ENCODE measurements at places on chromosomes 5 and 9. TPM values are rescaled to one million over a fixed set of nuclear protein-coding genes. Genes with fewer than 3 reads are reported as not detected.

DNA sequence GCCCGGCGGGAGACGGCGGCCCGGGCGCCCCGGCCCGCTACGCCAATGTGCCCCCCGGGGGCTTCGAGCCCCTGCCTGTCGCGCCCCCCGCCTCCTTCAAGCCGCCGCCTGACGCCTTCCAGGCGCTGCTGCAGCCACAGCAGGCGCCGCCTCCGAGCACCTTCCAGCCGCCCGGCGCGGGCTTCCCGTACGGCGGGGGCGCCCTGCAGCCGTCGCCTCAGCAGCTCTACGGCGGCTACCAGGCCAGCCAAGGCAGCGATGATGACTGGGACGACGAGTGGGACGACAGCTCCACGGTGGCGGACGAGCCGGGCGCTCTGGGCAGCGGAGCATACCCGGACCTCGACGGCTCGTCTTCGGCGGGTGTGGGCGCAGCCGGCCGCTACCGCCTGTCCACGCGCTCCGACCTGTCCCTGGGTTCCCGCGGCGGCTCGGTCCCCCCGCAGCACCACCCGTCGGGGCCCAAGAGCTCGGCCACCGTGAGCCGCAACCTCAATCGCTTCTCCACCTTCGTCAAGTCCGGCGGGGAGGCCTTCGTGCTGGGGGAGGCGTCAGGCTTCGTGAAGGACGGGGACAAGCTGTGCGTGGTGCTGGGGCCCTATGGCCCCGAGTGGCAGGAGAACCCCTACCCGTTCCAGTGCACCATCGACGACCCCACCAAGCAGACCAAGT lies 723 bp downstream of the SNX18 start:
- H3K27ac ChIP-seq = peak overlapping the region; percentile 75
- DNase-seq = peak; percentile 89
- peaks cover 27% of the 10 kb centered on the region for H3K27me3 ChIP-seq
- peaks cover 47% of the 10 kb centered on the region for H3K4me1 ChIP-seq
- peaks cover 22% of the 10 kb centered on the region for H3K36me3 ChIP-seq

- no peak overlapping the region for H3K27ac ChIP-seq
- H3K4me1 ChIP-seq = no peaks in the 10 kb centered on the region
- DNase-seq = no peak
- H3K4me3 ChIP-seq = no peak overlapping the region
These were observed 61.6 kb upstream of the DAB2 start for GRCh38 chr5:39486361-39486760.

DNA sequence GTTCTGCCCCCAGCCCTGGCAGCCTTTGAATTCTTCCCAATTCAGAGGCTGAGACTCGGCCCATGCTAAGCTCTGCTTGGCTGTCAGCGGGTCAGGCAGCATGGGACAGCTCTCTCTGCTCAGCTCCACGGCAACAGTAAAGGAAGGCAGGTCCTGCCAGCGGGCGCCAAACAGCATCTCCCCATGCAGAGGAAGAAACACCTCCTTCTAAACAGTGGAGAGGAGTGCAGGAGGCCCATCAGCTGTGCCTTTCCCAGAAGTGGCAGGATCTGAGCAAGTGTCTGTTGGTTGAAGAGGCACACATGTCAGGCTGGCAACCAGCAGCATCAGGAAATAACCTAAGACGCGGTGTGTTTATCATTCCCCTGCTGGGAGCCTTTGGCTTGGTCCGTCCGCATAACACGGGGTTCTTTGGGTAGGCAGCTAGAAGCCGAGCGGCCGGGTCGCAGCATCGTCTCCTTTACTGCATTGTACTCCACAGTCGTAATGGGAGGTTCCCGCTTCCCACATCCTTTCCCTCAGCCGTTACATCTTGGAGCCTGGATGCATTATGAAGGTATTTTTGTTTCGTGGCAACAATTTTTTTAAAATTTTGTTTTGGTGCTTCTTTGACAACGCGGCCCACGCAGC lies 42.7 kb upstream of the NCS1 start:
- H3K27me3 ChIP-seq = no peaks in the 10 kb centered on the region
- peak overlapping the region; percentile 97 for H3K27ac ChIP-seq
- peak; percentile 65 for DNase-seq
- H3K4me3 ChIP-seq = peak overlapping the region; percentile 79
- H3K4me1 ChIP-seq = peaks cover 43% of the 10 kb centered on the region

- DNase-seq = no peak
- H3K27me3 ChIP-seq = no peaks in the 10 kb centered on the region
- H3K4me1 ChIP-seq = peaks cover 5% of the 10 kb centered on the region
- H3K4me3 ChIP-seq = no peak overlapping the region
- peaks cover 13% of the 10 kb centered on the region for H3K36me3 ChIP-seq
- H3K27ac ChIP-seq = peak overlapping the region; percentile 59
These were observed 25.9 kb upstream of the TESK1 start for GRCh38 chr9:35579130-35579529.

GRCh38 chr5:104053353-104053649 lies 490.7 kb upstream of the NUDT12 start:
- no peak overlapping the region for H3K27ac ChIP-seq
- H3K36me3 ChIP-seq = no peaks in the 10 kb centered on the region
- no peaks in the 10 kb centered on the region for H3K27me3 ChIP-seq
- H3K4me3 ChIP-seq = no peak overlapping the region

CDH6 gene
- total RNA-seq = not detected

DNA sequence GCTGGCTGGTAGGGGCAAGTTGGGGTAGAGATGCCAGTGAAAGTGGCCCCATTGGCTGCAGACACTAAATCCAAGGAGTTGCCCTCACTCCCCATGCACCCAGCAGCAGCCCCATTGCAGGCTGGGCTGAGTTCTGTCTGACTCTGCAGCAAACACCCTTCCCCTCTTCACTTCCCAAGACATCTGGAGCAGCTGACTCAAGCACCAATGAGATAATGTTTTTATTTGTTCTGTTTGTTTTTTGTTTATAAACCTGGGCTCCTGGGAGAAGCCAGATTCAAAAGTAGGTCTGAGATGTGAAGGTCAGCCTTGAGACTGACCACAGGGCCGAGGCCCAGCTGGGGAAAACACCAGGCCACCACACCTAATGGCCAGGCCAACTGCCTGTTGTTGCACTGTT lies 545.9 kb upstream of the KLF4 start:
- no peak for DNase-seq
- H3K27ac ChIP-seq = no peak overlapping the region
- no peaks in the 10 kb centered on the region for H3K36me3 ChIP-seq
- H3K4me1 ChIP-seq = no peaks in the 10 kb centered on the region
- H3K27me3 ChIP-seq = no peaks in the 10 kb centered on the region

DNA sequence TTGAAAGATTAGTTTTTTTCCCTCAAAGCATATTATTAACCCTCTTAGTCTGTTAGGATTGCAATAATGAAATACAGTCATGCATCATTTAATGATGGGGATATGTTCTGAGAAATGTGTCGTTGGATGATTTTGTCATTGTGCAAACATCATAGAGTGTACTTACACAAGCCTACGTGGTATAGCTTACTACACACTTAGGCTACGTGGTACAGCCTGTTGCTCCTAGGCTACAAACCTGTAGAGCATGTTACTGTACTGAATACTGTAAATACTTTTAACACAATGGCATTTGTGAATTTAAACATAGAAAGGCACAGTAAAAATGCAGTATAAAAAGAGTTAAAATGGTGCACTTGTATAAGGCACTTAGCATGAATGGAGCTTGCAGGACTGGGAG lies 132.7 kb downstream of the PDE8B start:
- H3K36me3 ChIP-seq = no peaks in the 10 kb centered on the region
- H3K27ac ChIP-seq = no peak overlapping the region
- no peaks in the 10 kb centered on the region for H3K4me1 ChIP-seq
- peaks cover 17% of the 10 kb centered on the region for H3K27me3 ChIP-seq

GRCh38 chr5:96110300-96110699 lies 148.6 kb upstream of the ELL2 start:
- DNase-seq = no peak
- H3K4me1 ChIP-seq = peaks cover 9% of the 10 kb centered on the region
- H3K27me3 ChIP-seq = no peaks in the 10 kb centered on the region
- H3K4me3 ChIP-seq = no peak overlapping the region
- no peak overlapping the region for H3K27ac ChIP-seq

IPO11 gene
- 60.9 TPM for total RNA-seq

DNA sequence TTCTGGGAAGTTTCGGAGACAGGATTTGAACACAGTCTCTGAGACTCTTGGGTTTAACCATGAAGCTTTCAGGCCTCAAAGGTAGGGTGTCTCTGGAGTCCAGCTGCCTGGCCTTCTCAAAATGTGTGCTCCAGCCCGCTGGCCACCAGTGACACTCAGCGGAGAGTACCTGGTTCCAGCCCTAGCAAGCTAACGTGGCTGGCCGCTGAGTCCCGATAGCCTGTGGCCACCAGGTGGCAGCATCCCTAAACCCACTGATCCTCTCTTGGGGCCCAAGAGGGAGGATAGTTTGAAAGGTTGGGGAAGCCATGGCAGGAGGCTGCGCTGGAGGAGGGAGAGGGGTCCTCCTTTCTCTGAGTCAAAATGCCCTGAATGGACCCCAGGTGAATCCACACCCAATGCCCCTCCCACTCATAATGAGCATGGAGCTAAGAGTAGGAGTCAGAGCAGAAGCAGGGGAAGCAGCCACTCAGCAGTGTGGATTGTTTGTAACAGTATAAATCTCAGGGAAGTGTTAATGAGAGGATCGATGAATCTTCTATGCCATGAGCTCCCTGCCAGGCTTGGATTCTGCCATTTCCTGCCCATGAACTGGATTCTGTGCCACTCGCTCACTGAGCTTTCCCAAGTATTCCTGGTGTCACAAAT lies 5.4 kb upstream of the TIFAB start:
- peak; percentile 88 for DNase-seq
- H3K27me3 ChIP-seq = peaks cover 21% of the 10 kb centered on the region
- H3K4me1 ChIP-seq = peaks cover 2% of the 10 kb centered on the region
- H3K27ac ChIP-seq = no peak overlapping the region

- H3K27ac ChIP-seq = no peak overlapping the region
- H3K4me3 ChIP-seq = no peak overlapping the region
- no peaks in the 10 kb centered on the region for H3K27me3 ChIP-seq
- DNase-seq = no peak
These were observed 98.2 kb upstream of the TNFAIP8 start for GRCh38 chr5:119257613-119258012.

FOXD4L5 gene
- not detected for total RNA-seq

SOHLH1 gene
- not detected for total RNA-seq

TMEM174 gene
- total RNA-seq = not detected

TNFSF8 gene
- total RNA-seq = 148 TPM

SH3TC2 gene
- not detected for total RNA-seq

- DNase-seq = no peak
- H3K27me3 ChIP-seq = peaks cover 5% of the 10 kb centered on the region
- no peaks in the 10 kb centered on the region for H3K36me3 ChIP-seq
- H3K4me3 ChIP-seq = no peak overlapping the region
These were observed 88.5 kb downstream of the PSD2 start for GRCh38 chr5:139884144-139884543.

PRRX2 gene
- total RNA-seq = 3.4 TPM

FST gene
- 0.75 TPM for total RNA-seq

SNAPC4 gene
- 28.0 TPM for total RNA-seq

OR1J2 gene
- total RNA-seq = not detected

SLC4A9 gene
- total RNA-seq = not detected

PCDHA4 gene
- total RNA-seq = not detected

PPP1R26 gene
- 0.69 TPM for total RNA-seq

DNA sequence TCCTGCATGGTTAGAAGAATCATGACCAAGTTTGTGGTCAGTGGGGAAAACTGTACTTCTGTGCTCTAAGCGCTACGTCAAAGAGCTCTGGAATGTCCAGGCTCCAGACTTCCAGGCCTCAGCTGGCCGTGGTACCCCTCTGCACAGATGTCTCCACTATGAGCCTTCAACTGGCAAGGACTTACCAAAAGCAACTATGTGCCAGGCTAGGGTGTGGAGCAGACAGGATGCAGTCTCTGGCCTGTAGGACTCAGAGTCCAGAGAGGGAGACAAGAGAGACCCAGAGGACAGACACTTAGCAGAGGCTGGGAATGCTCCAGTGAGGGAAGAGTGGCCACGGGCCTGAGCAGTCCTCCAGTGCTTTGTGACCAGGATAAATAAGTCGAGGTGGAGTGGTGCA lies 31.0 kb upstream of the TCF7 start:
- no peak for DNase-seq
- H3K4me1 ChIP-seq = peaks cover 60% of the 10 kb centered on the region
- H3K27ac ChIP-seq = peak overlapping the region; percentile 25
- H3K27me3 ChIP-seq = no peaks in the 10 kb centered on the region
- H3K36me3 ChIP-seq = peaks cover 2% of the 10 kb centered on the region

GRCh38 chr9:110283751-110284150 lies 27.4 kb upstream of the TXN start:
- no peaks in the 10 kb centered on the region for H3K36me3 ChIP-seq
- peaks cover 1% of the 10 kb centered on the region for H3K27me3 ChIP-seq
- no peak overlapping the region for H3K4me3 ChIP-seq
- DNase-seq = no peak
- H3K27ac ChIP-seq = no peak overlapping the region
- no peaks in the 10 kb centered on the region for H3K4me1 ChIP-seq

Measured in activated CD4-positive, alpha-beta T cell treated with anti-CD3 and anti-CD28 coated beads, Interleukin-2, amount 10 ng/mL, durations not matched to agents 24 days and 14 days (primary cell).